ENCODE measurements at places on chromosomes 1 and 21. TPM values are rescaled to one million over a fixed set of nuclear protein-coding genes. Genes with fewer than 3 reads are reported as not detected.
A peak's percentile ranks its signal among the peaks of the same experiment; 100 is the strongest.

Gene IFT25
- total RNA-seq, result 9.9 TPM

- DNase-seq, result no peak
These were observed 3.8 kb downstream of the GFI1 start for GRCh38 chr1:92482665-92483609.

DNA sequence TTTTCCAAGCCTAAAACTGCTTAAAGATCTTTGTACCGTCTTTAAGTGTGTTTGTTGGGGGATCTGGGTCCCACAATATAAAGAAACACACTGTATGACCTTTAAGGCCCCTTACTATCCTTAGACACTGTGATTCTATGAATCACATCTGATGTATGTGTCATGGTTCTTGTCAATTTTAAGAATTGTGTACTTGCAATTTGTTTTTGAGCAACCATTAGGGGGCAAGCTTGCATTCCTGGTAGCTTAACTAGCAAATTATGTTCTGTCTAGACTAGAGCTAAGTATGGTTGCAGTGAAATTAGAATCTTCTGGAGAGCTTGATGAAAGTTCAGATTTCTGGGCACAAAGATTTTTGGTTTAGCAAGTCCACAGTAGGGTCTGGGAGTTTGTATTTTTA, 219.5 kb downstream of the TPR start:
- peak; percentile 55 for DNase-seq

GRCh38 chr21:31530897-31531705, 128.4 kb upstream of the SOD1 start:
- DNase-seq, result no peak

DNA sequence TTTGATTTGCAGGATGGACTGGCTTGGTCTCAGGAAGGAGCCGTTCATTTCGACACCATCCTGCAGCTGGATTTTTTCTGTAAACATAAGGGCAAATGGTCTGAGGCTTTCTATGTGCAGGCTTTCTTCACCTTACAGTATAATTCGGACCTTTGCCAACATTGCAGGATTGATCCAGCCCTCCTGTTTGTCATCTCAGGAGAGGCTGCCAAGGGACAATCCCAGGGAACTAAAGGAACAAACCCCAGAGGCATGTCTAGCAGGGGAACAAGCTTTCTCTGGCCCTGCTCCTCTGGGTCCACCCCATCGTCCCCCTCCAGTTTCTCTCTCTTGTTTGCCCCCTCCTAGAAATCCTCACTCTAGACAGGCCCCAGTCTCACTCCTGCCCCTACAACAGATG, 24.8 kb upstream of the GBP6 start:
- no peak for DNase-seq

- no peak for DNase-seq
These were observed 79.4 kb downstream of the SEC16B start for GRCh38 chr1:177890479-177890878.
